Airway epithelial cell (primary cell): ENCODE measurements at places on chromosomes 16 and 17. TPM values are rescaled to one million over a fixed set of nuclear protein-coding genes. Genes with fewer than 3 reads are reported as not detected.

The KRT32 gene
- total RNA-seq: 0.21 TPM in 1 of 2 replicates, not detected in the other

The AIPL1 gene
- not detected in 2 replicates for total RNA-seq

The HSF4 gene
- total RNA-seq: 2.5 TPM in 1 of 2 replicates, not detected in the other

The CLEC19A gene
- total RNA-seq: not detected in 2 replicates

The PYDC1 gene
- not detected in 2 replicates for total RNA-seq

The NETO2 gene
- 32.8 and 44.2 TPM in 2 replicates for total RNA-seq

The PRSS27 gene
- 4.4 and 5.3 TPM in 2 replicates for total RNA-seq

The TBC1D28 gene
- total RNA-seq: not detected in 2 replicates

The MYCBPAP gene
- 0.60 TPM in 1 of 2 replicates, not detected in the other for total RNA-seq

The TMEM220 gene
- 0.21 TPM in 1 of 2 replicates, not detected in the other for total RNA-seq

The HSD11B2 gene
- 1.3 and 2.9 TPM in 2 replicates for total RNA-seq

The SLC2A4 gene
- 0.14 and 0.56 TPM in 2 replicates for total RNA-seq

The CPD gene
- 71.0 and 119 TPM in 2 replicates for total RNA-seq

The VTN gene
- total RNA-seq: not detected in 2 replicates

The ZNF500 gene
- total RNA-seq: 7.1 and 7.7 TPM in 2 replicates

The CEMP1 gene
- not detected in 2 replicates for total RNA-seq

The IGF2BP1 gene
- total RNA-seq: 3.4 and 4.4 TPM in 2 replicates

The JPH3 gene
- not detected in 2 replicates for total RNA-seq

The CES5A gene
- not detected in 2 replicates for total RNA-seq

The GRAP gene
- 0.05 and 0.07 TPM in 2 replicates for total RNA-seq

The PRAC1 gene
- not detected in 2 replicates for total RNA-seq

The AKAP10 gene
- total RNA-seq: 11.0 and 13.2 TPM in 2 replicates
